ENCODE measurements at places on chromosomes 6 and 20.

DNA sequence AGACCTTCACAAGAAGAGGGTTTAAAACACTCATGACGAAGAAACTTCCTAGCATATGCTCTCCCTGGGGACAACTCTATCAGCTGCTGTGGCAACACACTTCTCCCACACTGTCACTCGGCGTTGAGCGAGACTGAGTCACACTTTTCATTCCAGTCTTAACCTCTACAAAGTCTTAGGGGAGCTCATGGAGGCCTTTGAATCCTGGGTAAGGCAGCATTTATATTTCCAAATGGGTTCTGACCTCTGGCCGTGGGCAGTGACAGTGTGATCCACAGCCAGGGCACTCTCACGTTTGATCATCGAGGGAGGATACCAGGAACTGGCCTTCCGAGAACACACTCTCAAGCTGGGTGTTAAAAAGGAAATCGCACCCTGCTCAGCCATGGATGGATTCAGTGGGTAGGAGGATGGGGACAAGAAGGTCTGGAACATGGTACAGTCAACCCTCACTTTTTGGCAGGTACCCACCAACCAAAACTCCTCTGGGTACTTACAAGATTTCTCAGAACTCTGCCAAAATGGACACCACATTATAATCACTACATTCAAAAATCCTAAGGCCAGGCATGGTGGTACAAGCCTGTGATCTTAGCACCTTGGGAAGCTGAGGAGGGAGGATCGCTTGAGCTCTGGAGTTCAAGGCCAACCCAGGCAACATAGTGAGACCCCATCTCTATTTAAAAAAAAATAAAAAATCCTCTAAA is 19.6 kb downstream of the RRBP1 start:
- no peak for DNase-seq

DNA sequence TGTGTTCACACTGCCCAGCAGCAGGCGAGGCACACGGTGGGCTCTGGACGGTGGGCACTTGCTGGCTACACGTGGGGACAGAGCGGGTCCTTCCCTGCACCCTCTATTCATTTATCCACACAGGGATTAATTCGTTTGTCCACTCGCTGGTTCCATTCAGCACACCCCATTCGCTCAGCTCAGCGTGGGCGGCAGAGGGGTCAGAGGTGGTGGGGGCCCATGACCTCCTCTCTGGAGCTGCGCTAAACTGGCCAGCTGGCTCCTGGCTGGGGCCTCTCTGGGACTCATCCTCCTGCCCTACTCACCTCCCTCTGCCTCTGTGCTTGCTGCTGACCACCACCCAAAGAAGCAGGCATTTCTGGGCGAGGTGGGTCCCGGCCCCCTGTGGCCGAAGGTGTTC is 21.4 kb upstream of the RBBP8NL start:
- DNase-seq, result no peak

GRCh38 chr20:4722571-4722970 is 862 bp downstream of the PRND start:
- DNase-seq, result no peak

GRCh38 chr20:36562724-36563123 is 10.7 kb upstream of the TGIF2 start:
- no peak for DNase-seq

DNA sequence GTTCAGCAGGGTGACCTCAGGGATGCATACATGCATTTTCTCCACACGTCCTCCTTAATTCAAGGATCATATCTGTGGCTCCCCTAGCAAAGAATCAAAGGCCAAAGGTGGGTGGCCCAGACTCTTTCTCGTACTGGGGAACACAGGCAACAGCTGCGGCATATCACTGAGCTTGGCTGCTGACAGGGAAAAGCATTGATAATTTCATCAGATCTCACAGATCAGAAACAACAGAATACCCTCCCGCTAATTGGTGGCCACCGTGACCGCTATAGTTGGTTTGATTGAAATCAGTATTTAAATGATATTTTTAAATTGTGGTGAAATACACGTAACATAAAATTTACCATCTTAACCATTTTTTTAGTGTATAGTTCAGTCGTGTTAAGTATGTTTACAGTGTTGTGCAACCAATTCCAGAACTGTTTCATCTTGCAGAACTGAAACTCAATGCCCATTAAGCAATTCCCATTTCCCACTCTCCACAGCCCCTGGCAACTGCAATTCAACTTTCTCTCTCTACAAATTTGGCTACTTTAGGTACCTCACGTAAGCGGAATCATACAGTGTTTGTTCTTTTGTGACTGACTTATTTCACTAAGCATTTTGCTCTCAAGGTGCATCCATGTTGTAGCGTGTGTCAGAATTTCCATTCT is 74.7 kb upstream of the TMEM170B start:
- DNase-seq, result no peak

- DNase-seq, result no peak
These were observed 4.7 kb upstream of the ENPP5 start for GRCh38 chr6:46175446-46175845.

GRCh38 chr20:60986506-60987156 is 265.4 kb upstream of the CDH4 start:
- DNase-seq, result no peak
